Airway epithelial cell (primary cell): ENCODE measurements at places on chromosomes 1 and 21. TPM values are rescaled to one million over a fixed set of nuclear protein-coding genes. Genes with fewer than 3 reads are reported as not detected.

UQCRHL gene
- total RNA-seq = 2.6 and 4.8 TPM in 2 replicates

CD2 gene
- not detected in 2 replicates for total RNA-seq

STUM gene
- not detected in 2 replicates for total RNA-seq

AMY1A gene
- not detected in 2 replicates for total RNA-seq

TRIM58 gene
- total RNA-seq = 0.07 TPM in 1 of 2 replicates, not detected in the other

TMPRSS15 gene
- not detected in 2 replicates for total RNA-seq

KRTAP13-2 gene
- total RNA-seq = not detected in 2 replicates

SAMD11 gene
- total RNA-seq = 0.98 and 1.3 TPM in 2 replicates

PEX19 gene
- total RNA-seq = 30.6 and 63.0 TPM in 2 replicates
